ENCODE measurements at places on chromosomes 4 and X.

GRCh38 chr4:7964890-7965662 lies 25.4 kb upstream of the AFAP1 start:
- DNase-seq: peak; percentile 30

- DNase-seq: no peak
These were observed 452.7 kb upstream of the FAT1 start for GRCh38 chr4:187176261-187176910.

- no peak for DNase-seq
These were observed 279.5 kb upstream of the TAPT1 start for GRCh38 chr4:16505726-16506125.

GRCh38 chr4:79042079-79042674 lies 102.9 kb upstream of the PAQR3 start:
- no peak for DNase-seq

DNA sequence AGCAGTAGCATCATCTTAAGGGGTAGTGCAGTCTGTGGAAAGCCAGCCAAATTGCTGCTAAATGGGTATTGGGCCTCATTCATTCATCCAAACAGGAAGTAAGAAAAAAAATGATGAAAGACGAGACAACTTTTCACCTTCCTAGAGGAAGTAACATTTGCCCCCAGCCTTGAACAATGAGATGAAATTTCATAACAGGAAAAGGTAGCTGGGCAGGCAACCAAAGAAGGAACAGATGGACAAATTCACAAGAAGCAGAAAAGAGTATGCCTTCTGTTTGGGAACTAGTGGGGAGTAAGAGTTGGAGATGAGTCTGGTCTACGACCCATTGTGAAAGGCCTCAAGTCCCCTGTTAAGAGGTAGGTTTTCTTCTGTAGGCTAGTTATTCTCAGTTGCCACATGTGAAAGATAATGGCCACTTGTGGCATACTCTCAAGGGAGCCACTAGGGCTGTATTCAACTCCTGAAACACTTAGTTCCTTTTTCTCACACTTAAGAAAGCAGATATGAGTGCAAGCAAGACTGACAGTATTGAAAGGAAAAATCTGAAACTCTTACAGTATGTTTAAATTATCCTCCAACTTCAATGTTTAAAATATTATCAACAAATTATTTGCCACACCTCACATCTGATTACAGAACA lies 190.4 kb downstream of the AR start:
- no peak for DNase-seq

DNA sequence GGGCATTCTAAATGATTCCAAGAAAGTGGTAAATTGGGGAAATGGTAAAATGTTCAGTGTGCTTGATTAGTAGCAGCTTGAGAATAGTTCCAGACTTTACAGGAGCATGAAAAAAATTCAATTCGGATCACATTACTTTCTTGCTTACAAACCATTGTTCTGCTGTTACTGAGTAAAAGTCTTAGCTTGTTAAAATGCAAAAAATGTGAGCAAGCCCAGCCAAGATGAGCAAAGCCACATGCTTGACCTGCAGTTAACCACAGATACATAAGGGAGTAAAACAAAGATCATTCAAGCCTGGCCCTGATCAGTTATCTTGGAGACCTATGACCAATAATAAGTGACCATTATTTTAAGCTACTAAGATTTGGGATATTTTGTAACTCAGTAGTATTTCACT lies 562.9 kb upstream of the MAGEB2 start:
- DNase-seq: no peak
